Hematopoietic multipotent progenitor cell treated with erythropoietin and hydrocortisone succinate and interleukin-3 and kit ligand, for 6 days (in vitro differentiated cells): ENCODE measurements at places on chromosomes 13 and 19.

DNA sequence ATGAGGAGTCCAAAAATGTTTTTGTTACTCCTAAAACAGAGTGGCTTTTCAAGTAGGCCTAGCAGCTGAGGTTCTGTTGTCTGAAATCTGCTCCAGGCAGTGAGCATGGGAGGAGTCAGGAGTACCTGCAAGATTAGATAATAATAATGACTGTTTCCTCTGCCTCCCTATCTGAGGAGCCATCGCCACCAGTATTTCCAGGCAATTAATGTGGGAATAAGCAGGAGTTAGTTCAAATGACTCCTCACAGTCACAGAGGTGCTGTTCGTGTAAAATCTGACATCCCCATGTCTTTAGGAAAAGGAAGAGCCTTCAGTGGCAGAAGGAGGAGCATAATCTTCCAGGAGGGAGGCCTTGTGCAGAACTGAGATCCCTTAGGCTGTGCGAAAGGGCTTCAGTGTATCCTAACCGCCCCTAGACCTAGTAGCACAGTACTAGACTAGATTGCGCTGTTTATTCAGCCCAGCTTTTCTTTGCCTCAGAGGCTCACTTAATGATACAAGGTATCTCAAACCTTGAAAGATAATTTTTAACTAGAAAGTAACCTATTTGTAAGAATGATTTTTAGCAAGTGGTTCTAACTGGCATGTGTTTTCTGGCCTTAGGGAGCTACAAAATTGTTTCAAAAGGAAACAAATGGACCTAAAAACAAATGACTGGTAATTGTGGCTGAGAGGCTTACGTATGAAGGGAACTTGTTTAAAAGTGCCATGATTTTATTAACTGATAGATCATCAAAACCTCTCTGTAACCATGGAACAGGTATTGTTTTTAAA, 49.0 kb downstream of the FREM2 start:
- DNase-seq, result no peak

DNA sequence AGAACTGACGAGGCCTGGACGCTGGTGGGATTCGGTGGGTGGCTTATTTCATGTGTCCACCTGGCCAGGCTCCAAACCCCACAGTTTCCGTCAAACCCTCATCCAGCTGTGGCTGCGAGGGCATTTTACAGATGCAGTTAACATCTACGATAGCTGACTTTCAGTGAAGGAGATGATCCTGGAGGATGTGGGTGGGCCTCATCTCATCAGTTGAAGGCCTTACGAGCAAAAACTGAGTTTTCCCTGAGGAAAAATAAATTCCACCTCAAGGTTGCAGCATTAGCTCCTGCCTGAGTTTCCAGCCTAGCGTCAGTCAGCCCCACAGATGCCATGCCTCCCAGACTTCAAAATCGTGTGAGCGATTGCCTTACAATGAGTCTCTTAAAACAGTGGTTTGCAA, 111.1 kb upstream of the PEG3 start:
- no peak for DNase-seq

DNA sequence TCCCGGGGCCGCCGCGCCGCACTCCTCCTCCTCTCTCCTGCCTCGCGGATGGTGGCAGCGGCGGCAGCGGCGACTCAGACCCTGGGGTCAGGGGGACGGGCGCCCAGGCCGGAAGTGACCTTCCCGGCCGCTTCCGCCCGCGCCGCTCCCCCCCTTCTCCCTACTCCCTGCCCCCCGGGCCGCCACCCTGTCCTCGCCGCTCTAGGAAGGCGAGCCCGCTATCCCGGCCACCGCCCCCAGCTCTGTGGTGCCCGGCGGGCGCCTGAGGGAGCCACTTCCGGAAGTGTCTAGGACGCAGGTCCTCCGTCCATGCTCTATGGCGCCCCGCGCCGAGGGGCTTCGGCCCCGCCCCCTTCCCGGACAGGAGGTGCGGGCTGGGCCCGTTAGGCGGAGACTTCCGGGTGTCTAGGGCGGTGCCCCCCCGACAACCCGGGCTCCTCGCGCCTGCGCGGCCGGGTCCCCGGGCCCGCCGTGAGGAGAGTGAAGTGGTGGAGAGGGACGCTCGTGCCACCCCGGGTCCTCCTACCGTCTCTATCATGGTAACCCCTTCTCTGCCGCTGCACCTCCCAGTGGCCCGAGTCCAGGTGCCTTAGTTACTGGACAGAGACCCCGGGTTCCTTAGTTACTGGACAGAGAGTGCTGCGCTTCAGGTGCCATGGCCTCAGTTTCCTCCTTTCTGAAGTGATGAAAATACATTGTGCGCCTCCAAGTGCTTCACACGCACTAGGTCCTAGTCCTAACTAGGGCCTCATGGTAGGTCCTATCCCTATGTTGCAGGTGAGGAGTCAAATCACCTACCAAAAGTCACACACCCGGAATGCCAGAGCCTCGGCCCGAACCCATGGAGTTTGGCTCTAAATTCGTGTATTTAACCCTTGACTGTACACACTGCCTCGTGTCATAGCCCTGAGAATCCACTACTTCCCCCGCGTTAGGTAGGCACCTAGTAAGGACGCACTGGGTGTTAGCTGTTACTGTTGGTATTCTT, at the start of gene ZNF787:
TSS of gene ZNF787 (minus strand) at position 116 of the 988 bp plus-strand sequence. CDS start 18,078 bp downstream, outside the sequence.
- peak; percentile 98 for DNase-seq

DNA sequence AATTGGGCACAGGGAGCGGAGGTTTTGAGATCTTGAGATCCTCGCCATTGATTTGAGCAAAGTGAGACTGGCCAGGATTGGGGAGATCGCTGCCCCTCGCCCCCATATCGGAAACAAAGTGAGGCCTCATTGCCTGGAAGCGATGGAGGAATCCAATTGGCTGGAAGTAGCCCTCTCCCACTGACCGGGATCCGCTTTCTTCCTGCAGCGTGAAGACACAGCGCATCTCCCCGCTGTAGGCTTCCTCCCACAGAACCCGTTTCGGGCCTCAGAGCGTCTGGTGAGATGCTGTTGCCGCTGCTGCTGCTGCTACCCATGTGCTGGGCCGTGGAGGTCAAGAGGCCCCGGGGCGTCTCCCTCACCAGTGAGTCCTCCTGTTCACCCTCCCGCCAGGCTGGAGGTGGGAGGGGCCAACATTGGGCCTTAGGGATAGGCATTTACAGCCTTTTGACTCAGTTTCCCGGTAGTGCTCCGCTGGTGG, 438 bp downstream of the PRKCSH start:
- peak; percentile 55 for DNase-seq

GRCh38 chr19:16435999-16436650, 35.6 kb downstream of the EPS15L1 start:
- no peak for DNase-seq

- DNase-seq, result no peak
Measured at GRCh38 chr19:50430888-50431342, 1.8 kb upstream of the MYBPC2 start.

DNA sequence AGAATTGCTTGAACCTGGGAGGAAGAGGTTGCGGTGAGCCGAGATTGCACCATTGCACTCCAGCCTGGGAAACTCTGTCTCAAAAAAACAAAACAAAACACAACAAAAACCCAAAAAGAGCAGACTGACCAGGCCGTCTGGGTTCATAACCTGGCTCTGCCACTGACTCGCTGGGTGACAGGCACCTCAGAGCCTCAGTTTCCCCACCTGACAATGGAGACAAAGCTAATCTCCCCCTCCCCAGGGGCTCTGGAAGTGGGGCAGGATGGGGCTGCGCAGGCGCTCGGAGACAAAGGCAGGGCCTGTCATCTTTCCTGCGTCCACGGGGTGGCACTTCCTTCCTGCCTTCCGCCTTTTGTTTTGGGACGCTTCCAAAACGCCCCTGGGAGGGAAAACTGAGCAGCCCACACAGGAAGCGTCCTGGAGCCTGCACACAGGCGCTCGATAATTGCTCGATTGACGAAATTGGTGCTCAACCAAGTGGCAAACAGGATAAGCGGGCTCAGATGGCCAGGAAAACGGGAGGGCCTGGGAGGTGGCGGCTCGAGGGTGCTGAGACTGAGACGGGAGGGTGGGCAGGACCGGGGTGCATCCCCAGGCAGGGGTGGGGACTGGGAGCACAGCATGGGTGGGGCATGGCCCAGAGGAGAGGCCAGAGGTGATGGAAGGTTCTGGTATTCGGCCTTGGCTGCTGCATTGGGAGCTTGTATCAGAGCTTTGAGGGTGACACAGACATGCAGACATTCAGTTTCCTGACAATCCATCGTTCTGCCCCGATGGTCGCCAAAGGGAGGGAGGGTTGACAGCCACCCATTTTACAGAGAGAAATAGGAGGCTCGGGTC, 17.8 kb downstream of the SPC24 start:
- DNase-seq, result peak; percentile 87

DNA sequence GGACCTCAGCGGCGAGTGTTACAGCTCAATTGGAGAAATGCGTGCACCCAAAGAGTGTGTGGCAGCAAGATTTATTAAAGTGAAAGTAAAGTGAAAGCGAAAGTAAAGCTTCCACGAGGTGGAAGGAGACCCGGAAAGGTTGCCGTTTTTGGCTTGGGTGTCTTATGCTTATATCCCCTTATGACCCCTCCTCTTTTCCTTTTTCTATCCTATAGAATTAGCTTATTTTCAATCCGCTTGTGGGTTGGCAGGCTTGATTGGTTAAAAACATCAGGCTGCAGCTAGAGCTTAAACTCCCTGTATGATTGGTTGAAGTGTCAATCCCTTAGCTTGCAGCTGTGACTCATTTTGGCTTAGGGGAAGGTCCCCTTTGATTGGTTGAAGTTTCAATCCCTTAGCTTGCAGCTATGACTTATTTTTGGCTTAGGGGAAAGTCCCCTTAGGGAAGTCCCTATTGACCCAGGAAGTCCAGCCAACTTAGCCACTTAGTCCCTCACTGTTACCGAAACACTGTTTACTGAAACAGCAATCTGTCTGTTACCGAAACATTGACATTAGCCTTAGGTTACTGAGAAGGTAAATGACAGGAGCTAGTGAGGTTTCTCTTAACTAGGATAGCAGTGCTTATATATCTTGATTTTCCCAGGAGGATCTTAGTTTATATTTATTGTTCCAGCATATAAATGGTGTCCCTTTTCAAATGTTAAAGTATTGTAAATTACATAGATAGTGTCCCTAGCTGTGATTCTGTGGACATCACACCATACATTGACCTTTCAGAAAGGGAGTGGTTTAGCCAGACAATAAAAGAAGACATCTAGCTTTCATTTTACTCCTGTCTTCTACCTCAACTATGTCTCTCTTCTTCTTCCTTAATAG, 575.8 kb downstream of the DACH1 start:
- peak; percentile 66 for DNase-seq

- no peak for DNase-seq
Measured at GRCh38 chr19:15199661-15200552, 888 bp downstream of the NOTCH3 start.

- peak; percentile 52 for DNase-seq
Measured at GRCh38 chr19:4061178-4061682, 5.5 kb downstream of the ZBTB7A start.

- no peak for DNase-seq
Measured at GRCh38 chr19:51794885-51795490, at the start of gene FPR3. Gene FPR3, plus strand, starts transcription at chr19:51795157. Its CDS starts 28,592 bp downstream, at chr19:51823749.

- DNase-seq, result no peak
Measured at GRCh38 chr19:40381321-40381720, 8.7 kb downstream of the HIPK4 start.

DNA sequence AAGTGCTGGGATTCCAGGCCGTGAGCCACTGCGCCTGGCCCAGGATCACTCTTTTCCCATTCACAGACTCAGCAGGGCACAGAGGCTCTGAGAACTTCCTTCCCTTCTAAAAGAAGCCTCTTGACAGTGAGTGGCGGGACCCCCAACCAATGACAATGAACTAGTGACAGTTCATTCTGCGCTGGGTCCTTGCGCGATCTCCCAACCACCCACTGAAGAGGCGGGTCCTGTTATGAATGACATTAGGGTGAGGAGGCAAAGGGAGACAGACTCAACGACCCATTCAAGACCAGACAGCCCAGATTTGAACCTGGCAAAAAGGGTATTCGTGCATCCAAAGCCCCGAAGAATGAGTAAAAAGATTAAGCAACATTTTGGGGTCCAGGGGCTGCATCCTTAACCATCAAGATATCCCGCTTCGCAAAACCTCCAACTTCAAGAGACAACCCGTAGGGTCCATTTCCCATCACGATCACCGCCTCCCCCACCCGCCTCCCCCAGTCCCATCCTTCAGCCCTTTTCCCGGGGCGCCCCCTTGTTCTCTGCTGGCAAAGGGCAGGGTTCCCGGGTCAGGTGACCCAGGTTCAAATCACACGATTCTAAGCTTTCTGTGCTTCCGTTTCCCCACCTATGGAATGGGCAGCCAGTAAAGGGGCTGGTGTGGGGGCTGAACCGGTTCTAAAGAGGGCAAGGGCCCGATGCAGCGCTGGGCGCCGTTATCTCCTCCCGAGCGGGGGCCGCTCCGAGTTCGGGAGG, 719 bp downstream of the SUGP2 start:
- peak; percentile 96 for DNase-seq

DNA sequence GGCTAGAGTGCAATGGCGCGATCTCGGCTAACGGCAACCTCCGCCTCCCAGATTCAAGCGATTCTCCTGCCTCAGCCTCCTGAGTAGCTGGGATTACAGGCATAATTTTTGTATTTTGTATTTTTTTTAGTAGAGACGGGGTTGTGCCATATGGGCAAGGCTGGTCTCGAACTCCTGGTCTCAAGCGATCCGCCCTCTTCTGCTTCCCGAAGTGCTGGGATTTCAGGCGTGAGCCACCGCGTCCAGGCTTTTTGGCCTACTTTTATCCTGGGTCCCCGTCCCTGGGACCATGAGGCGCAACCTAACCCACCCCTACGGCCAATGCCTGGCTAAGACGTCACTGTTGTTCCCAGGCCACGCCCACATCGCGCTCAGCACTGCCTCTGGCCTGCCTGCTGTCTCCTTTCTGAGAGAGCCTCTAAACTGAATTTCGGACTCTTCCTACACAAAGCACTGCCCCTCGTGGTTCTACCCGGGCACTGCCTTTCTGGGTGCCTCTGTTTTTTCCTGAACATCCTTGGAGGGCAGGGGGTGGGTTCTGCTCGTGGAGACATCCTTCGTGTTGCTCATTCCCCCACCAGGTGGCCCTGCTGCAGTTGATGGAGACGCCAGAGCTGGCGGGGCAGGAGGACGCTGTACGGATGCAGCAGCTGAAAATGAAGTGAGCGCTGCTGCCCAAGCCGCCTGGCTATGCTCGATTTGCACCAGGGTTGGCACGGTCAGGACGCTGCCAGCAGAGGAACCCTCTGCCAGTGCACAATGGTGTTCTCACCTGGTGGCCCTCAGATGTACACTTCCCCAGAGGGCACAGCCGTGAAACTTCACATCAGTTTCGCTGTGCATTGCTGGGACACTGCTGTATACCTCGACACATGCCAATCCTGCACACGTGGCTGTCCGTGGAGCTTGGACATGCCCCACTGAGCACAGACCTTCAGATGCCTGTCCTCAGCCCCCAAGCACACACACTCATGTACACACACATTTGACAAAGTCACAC, 2.0 kb downstream of the REX1BD start:
- DNase-seq, result peak; percentile 67

DNA sequence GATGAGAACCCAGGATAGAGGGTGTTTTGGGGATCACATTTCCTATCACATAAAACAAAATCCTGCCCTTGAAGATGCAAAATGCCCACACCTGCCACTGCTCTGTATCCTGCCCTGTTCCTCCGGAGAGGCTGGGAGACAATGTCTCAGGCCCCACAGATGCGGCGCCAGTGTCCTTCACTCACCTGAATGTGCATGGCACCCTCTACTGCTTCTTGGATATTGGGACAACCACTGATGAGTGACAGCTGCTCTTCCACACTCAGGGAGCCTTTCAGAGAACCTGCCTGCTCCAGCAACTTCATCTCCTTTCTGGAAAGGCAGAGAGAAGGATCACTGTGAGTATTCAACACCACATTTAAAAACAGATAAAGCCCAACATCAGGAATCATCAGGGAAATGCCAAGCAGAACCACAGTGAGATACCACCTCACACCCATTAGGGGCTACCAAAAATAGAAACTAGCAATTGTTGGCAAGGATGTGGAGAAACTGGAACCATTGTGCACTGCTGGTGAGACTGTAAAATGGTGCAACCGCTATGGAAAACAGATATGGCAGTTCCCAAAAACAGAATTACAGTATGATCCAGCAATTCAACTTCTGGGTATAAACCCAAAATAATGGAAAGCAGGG, 36.4 kb downstream of the CRYL1 start:
- DNase-seq, result no peak
